Adrenal gland (tissue), 19 donors: ENCODE measurements at places on chromosomes 3 and 15. TPM values are rescaled to one million over a fixed set of nuclear protein-coding genes. Genes with fewer than 3 reads are reported as not detected.
A peak's percentile ranks its signal among the peaks of the same experiment; 100 is the strongest.

- DNase-seq: peak; percentile 60
- no peak overlapping the region for H3K4me3 ChIP-seq
- no peaks in the 10 kb centered on the region for H3K36me3 ChIP-seq
- no peak overlapping the region for H3K27ac ChIP-seq
- peaks cover 54% of the 10 kb centered on the region for H3K27me3 ChIP-seq
- no peaks in the 10 kb centered on the region for H3K4me1 ChIP-seq
Observed at GRCh38 chr15:58247855-58248842, 110.0 kb downstream of the AQP9 start.

GRCh38 chr3:52402101-52402521, 42.8 kb downstream of the SEMA3G start:
- no peak overlapping the region for H3K27ac ChIP-seq
- H3K4me3 ChIP-seq: no peak overlapping the region
- no peaks in the 10 kb centered on the region for H3K27me3 ChIP-seq
- no peak for DNase-seq
- H3K36me3 ChIP-seq: peaks cover 66% of the 10 kb centered on the region
- H3K4me1 ChIP-seq: no peaks in the 10 kb centered on the region

GRCh38 chr3:134423153-134423552, 48.9 kb upstream of the AMOTL2 start:
- no peak overlapping the region for H3K4me3 ChIP-seq
- no peak overlapping the region for H3K27ac ChIP-seq
- H3K4me1 ChIP-seq: peaks cover 6% of the 10 kb centered on the region

RLBP1 gene
- total RNA-seq: not detected
